ENCODE measurements at places on chromosomes 13 and 19. TPM values are rescaled to one million over a fixed set of nuclear protein-coding genes. Genes with fewer than 3 reads are reported as not detected.

The RFPL4A gene
- total RNA-seq = not detected

The CLIP3 gene
- total RNA-seq = 13.4 TPM

The FBXL12 gene
- 23.9 TPM for total RNA-seq

The OR2Z1 gene
- not detected for total RNA-seq

The MISP3 gene
- total RNA-seq = 0.59 TPM

The EBI3 gene
- not detected for total RNA-seq

The ZNF28 gene
- 23.2 TPM for total RNA-seq

The OR7A5 gene
- total RNA-seq = not detected

The HS6ST3 gene
- total RNA-seq = under 0.01 TPM

The ZNF793 gene
- total RNA-seq = 1.8 TPM

The CLEC4M gene
- not detected for total RNA-seq

The UBE2L5 gene
- 0.59 TPM for total RNA-seq

The HOOK2 gene
- total RNA-seq = 16.8 TPM

The CRX gene
- not detected for total RNA-seq

The PLIN4 gene
- total RNA-seq = under 0.01 TPM

The LMTK3 gene
- not detected for total RNA-seq

The SUCLA2 gene
- 36.6 TPM for total RNA-seq

The KLK3 gene
- total RNA-seq = not detected

The TEKTIP1 gene
- total RNA-seq = not detected

The ZNF525 gene
- total RNA-seq = 8.0 TPM

The PSG1 gene
- total RNA-seq = 0.36 TPM

The JAK3 gene
- 1.8 TPM for total RNA-seq

The PINLYP gene
- total RNA-seq = 0.72 TPM

The YJU2 gene
- 17.0 TPM for total RNA-seq

The CTXN1 gene
- 1.5 TPM for total RNA-seq

The HSD11B1L gene
- 14.8 TPM for total RNA-seq

The RAB3D gene
- total RNA-seq = 2.1 TPM

The PSPN gene
- 1.2 TPM for total RNA-seq

The F10 gene
- total RNA-seq = 0.29 TPM

The ZNF583 gene
- 10.3 TPM for total RNA-seq

The CEACAM8 gene
- total RNA-seq = not detected

The SHISA7 gene
- not detected for total RNA-seq

The FUT2 gene
- not detected for total RNA-seq

The ZFP82 gene
- total RNA-seq = 9.0 TPM

The EHD2 gene
- total RNA-seq = 144 TPM

The UBXN6 gene
- 120 TPM for total RNA-seq

The PRKCG gene
- total RNA-seq = under 0.01 TPM

The MEIOSIN gene
- not detected for total RNA-seq

The C19orf18 gene
- total RNA-seq = 0.36 TPM

The SIGLEC12 gene
- under 0.01 TPM for total RNA-seq

The GPR4 gene
- not detected for total RNA-seq

The PTGER1 gene
- total RNA-seq = 0.72 TPM

The CD33 gene
- not detected for total RNA-seq

The ZNF575 gene
- 0.29 TPM for total RNA-seq

The ATP4A gene
- not detected for total RNA-seq

The ELANE gene
- 0.36 TPM for total RNA-seq

The RBM42 gene
- total RNA-seq = 45.2 TPM
